ENCODE measurements at places on chromosomes 13 and 19. TPM values are rescaled to one million over a fixed set of nuclear protein-coding genes. Genes with fewer than 3 reads are reported as not detected.

DNA sequence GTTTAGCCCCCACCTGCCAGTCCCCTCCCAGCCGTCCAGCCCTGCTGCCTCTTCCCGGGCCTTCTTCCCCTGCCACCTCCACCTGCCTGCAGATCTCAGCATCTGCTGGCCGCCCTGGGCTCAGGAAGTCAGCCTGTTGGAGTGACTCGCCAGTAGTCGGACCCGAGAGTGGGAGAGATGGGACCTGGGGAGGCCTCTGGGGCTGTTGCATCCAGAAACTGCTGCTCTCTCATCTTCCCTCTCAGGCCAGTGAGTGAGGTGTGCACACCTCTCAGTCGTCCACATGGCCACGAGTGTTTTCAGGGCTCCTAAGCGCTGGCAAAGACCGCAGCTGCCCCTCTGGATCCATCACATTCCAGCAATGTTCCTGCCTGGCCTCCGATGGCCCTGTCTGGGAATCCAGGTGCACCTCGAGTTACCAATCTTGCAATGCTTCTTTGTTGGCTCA, 151.8 kb upstream of the SOX1 start:
- no peak for DNase-seq

- no peak for DNase-seq
Measured at GRCh38 chr13:23790577-23791170, 98.5 kb downstream of the MIPEP start.

- DNase-seq, result no peak
Measured at GRCh38 chr13:31848621-31849020, 109.3 kb downstream of the RXFP2 start.

DNA sequence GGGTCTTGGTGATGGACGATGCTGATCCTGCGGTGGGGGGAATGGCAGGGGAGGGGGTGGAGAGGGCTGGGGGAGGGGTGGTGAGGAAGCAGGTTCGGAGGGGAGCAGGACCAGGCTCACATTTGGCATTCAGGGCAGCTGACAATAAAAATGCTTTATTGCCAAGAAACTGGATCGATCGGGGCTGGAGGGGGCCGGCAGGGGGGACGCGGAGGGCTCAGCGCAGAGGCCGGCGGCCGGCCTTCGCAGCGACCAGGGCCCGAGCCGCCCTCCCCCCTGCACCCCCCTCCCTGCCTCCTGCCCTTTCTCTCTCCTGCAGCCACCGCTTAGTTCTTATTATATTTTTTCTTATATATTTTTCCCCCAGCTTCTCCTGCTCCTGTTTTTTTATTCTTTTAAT, 18.1 kb upstream of the POU2F2 start:
- no peak for DNase-seq

GRCh38 chr19:52231154-52231910, 38.1 kb upstream of the ZNF766 start:
- no peak for DNase-seq

DNA sequence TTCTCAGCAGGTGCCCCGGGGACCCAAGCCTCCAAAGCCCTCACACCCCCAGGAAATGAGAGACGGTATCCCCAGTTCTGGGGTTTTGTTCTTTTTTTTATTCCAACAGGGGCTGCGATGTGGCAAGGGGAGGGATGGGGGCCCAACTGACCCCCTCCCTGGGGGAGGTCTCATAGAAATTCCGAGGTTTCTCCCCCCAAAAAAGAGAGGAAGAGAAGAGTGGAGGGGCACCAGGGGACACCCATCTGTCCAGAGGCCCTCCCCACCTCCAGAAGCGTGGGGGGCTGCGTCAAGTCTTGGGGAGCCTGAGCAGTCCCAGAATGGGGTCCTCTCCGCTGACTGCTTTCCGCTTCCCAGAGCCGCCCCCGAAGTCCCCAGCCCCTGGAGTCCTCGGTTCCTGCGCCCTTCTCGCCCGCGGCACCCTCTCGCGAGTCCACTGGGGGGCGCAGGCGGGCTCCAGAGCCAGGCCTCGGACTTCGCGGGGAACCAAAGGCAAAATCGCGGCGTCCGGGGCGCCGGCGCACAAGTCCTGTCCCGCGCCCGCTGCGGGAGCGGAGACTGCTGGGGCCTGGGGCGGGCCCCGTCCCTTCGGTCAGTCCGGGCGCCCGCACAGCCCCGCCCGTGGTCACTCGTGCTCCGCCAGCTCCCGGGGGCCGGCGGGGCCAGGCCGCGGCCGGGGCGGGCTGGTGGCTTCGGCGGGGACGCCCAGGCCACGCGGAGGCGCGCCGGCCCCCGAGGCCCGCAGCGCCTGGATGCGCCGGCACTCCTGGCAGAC, 4.4 kb upstream of the ATP1A3 start:
- DNase-seq, result peak; percentile 66

DNA sequence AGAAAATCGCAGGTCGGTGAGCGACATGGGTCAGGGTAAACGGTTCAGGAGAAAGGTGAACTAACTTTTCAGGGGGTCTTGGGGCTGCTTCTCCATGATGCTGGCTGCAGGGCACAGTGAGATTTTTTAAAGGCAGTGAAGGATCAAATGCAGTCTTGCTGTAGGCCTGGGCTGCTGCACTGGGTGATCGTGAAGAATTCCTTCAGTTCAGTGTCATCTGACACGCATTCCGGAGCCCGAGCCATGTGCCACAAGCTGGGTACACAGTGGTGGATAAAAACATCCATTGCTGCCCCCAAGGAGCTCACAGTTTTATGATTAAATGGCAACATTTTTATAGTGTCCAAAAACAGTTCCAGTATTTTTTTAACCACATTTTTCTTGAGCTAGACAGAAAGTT, 56.3 kb upstream of the GPR12 start:
- no peak for DNase-seq

GRCh38 chr19:51772977-51773376, 12.0 kb downstream of the FPR2 start:
- DNase-seq, result no peak

DNA sequence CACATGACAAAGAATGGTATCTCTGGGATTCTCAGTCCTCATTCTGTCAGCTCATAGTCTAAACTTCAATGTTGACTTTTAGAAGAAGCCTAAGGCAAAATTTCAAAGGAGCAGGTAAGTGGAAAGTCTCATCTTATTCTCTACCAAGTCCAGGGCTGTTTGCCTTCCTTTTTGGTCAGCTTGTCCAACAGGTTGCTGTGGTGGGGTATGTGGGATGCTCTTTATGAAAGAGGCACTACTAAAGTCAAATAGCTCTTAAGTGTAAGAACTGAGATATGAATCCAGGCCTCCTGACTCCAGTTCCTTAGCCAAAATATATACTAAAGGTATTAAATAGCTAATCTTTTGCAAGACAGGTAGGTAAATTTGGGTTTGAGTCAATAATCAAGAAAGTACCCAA, 540.6 kb upstream of the SPRY2 start:
- no peak for DNase-seq

DNA sequence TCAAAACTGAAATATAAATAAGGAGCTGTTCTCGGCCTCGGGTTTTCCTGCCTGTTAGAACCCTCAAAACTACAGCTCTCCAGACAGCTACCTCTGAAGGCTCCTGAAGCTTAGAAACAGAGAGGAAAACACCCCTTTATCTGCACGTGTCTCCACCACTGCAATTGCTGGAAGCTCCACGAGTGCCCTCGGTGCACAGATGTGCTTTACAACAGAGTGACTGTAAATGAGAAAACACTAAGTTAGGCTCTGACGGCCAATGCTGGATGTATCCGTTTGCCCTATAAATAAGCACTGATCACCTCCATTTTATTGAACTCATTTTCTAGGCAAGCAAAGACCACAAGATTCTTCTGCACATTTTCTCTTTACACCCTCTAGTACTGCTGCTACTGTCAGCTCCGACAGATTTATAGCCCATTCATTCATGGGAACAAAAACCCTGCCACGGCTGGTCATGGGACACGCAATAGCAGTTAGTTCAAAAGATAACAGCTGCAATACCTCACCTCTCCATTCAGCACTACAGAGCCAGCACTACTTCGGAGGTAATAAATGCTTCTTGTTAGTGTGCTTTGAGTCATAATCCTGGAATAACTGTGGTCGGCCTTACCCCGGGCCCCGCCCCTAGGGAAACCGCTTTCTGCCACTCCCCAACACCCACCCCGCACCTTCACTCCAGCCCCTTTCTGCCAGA, 241.1 kb upstream of the ZNF507 start:
- no peak for DNase-seq

GRCh38 chr19:6219586-6220290, 60.0 kb downstream of the MLLT1 start:
- no peak for DNase-seq

DNA sequence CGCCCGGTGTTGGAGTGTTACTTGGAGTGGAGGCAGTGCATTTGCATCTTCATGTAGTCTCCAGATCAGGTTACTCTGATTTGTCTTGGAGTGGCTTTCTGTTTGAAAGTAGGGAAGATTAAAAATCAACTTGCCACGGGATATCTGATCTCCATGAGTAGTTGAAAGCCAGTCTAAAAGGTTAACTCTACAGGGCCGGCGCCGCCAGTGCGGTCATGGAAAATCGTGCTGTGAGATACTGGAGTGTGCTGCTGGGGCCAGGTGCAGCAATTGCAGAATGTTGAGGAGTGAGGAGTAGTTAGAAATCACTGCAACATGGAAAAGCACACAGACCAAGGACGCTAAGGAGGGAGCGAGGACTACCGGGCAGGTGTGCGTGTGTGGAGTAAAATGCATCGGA, 175.0 kb downstream of the STK24 start:
- no peak for DNase-seq

DNA sequence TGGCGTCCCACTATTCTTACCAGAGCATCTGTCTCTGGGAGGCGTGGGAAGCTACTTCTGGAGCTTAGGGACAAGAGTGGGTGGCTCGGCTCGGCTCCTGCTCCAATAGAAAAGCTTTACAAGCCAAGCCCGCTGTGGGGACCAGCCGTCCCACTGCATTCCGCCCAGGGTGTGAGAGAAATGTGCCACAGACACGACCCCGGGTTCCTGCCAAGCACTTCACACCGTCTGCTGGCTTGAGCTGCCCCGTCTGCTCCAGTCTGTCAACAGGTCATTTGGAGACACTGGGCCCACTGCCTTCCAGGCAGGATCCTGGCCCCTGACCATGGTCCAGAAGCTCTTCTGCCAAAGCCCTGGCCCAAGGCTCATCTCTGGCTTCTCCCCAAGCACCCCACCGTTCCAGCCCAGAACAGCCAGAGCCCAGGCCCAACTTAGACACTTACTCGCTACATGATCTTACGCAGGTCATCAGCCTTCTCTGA, 6.5 kb upstream of the FKRP start:
- no peak for DNase-seq

GRCh38 chr13:27128825-27129627, 42.6 kb downstream of the USP12 start:
- no peak for DNase-seq

GRCh38 chr13:50320271-50320862, 305.1 kb downstream of the KCNRG start:
- no peak for DNase-seq

DNA sequence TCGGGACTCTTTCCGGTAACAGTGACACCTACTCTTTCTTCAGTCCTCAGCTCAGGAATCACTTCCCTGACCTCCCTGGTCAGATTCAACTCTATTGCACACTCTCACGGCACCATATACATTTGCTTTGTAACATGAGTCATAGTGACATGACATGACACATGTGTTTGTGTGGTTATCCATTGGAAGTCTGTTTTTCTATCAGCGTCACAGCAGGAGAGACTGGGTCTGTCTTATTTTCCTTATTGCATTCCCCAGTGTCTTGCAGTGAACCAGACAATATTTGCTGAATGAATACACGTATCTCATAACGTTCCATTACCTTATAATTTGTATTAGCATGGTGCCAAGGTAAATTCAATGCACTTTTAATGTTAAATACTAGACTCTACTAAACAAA, 102.0 kb downstream of the DCLK1 start:
- DNase-seq, result no peak

- no peak for DNase-seq
Measured at GRCh38 chr13:106391271-106391670, 144.2 kb downstream of the EFNB2 start.

The SBSN gene
- 0.10 TPM for total RNA-seq

The RAB20 gene
- total RNA-seq, result 1.4 TPM

The LILRB1 gene
- not detected for total RNA-seq

The PGLYRP2 gene
- total RNA-seq, result 0.24 TPM

The PCDH17 gene
- total RNA-seq, result not detected

The PABPC3 gene
- total RNA-seq, result 1.3 TPM

The CACNG7 gene
- not detected for total RNA-seq

The TNFSF13B gene
- total RNA-seq, result 3.1 TPM

The COL4A1 gene
- not detected for total RNA-seq

The KCNRG gene
- not detected for total RNA-seq

The EFNA2 gene
- not detected for total RNA-seq

The CYP4F8 gene
- not detected for total RNA-seq

The LSR gene
- 28.7 TPM for total RNA-seq

The PEAK3 gene
- total RNA-seq, result not detected

The GARIN5A gene
- 0.77 TPM for total RNA-seq

The LILRB4 gene
- not detected for total RNA-seq

The CEACAM8 gene
- total RNA-seq, result not detected

The TMC4 gene
- total RNA-seq, result 0.27 TPM

The PNMA8A gene
- 0.44 TPM for total RNA-seq

The ZNF738 gene
- total RNA-seq, result 15.3 TPM

All from activated CD4-positive, alpha-beta memory T cell treated with anti-CD3 and anti-CD28 coated beads for 36 hours (primary cell).